T-helper 9 cell (primary cell): ENCODE measurements at places on chromosomes 6 and 20.

GRCh38 chr6:156762547-156762946 is 14.6 kb upstream of the ARID1B start:
- no peak for DNase-seq

DNA sequence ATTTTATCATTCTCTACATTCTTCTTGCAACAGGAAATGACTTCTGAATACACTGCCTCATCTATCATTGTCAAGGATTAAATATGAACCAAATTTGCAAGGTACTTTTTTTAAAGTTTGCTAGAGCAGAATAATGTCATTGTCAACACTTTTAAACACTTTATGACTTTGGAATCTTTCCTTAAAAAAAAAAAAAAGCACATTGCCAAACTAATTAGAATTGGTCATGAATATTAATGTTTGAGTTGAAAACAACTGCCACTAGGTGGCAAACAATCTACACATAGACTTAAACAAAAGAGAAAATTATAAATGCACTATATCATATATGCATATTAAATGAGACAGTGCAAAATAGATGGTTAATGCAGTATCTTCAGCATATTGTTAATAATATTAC is 32.5 kb upstream of the TMEM244 start:
- no peak for DNase-seq

DNA sequence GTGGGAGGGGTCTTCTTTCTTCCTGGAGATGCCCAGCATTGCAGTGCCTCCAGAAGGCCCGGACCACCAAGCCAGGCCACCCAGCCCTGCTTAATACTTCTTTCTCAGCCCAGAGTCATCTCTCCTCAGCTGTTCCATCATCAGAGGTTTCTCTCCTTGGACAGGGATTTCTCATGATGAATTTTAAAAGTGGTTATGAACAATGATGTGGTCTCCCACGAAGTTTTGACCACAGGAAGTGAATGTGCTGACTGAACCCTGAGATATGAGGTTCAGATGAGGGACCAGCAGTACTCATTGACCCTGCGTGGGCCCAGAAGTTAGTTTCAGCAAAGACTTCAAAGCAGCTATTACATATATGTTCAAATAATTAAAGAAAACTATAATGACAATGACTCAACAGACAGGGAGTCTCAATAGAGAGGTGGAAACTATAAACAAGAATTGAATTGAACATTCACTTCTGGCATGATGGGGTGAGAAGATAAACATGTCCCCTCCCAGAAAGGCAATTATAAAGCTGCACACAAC is 114.5 kb upstream of the SLC22A16 start:
- no peak for DNase-seq

- DNase-seq, result no peak
Measured at GRCh38 chr6:116287689-116288282, 8.1 kb upstream of the TSPYL1 start.

GRCh38 chr20:57808264-57809070 is 98.7 kb upstream of the PMEPA1 start:
- no peak for DNase-seq

GRCh38 chr20:34099675-34100074 is 12.4 kb downstream of the EIF2S2 start:
- no peak for DNase-seq

DNA sequence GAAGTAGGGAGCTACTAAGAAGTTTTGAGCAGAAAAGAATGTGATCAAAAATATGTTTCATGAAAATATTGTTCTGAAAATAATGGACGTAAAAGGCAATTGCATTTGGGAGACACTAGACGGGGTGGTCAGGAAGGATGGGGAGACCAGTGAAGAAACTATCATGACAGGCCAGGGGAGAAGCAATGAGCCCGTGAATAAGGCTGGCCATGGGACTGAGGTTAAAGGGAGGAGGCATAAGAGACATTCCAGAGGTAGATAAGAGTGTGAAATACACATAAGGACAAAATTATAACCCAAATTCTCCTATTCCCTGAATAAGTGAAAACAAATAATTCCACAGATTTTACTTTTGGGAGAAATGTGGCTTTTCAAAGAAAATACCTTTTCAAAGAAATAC is 51.7 kb downstream of the MARCKS start:
- DNase-seq, result no peak

- DNase-seq, result no peak
Measured at GRCh38 chr6:170451762-170452651, 101.1 kb downstream of the PSMB1 start.

- no peak for DNase-seq
Measured at GRCh38 chr6:168363811-168364792, 44.5 kb upstream of the DACT2 start.

GRCh38 chr6:122369536-122369935 is 29.9 kb upstream of the HSF2 start:
- DNase-seq, result no peak

DNA sequence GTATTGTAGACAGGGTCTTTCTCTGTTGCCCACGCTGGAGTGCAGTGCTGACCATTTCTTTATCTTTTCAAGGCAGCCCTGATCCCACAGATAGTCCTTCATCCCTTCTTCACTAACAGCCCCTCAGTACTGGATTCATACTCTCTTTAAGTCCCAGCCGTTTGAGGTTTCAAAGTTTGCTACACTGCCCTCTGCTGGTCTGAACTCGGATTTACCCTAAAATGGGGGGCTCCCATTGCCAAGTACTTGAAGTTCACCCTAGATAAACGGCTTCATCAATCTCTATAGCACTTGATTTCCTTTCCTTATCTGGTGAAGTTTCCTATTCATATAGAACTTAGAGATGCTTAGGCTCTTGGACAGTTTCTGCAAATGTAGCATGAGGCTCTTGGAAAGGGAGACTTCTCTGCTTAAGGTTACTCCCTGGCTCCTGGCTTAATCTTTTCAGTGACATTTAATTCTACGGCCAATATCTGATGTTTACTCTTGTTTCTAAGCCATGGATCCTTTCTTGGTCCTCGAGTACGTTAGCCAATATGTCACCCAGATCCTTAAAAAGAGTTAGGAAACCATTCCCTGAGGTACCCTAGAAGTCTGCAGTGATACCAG is 21.4 kb upstream of the PREP start:
- peak; percentile 48 for DNase-seq

DNA sequence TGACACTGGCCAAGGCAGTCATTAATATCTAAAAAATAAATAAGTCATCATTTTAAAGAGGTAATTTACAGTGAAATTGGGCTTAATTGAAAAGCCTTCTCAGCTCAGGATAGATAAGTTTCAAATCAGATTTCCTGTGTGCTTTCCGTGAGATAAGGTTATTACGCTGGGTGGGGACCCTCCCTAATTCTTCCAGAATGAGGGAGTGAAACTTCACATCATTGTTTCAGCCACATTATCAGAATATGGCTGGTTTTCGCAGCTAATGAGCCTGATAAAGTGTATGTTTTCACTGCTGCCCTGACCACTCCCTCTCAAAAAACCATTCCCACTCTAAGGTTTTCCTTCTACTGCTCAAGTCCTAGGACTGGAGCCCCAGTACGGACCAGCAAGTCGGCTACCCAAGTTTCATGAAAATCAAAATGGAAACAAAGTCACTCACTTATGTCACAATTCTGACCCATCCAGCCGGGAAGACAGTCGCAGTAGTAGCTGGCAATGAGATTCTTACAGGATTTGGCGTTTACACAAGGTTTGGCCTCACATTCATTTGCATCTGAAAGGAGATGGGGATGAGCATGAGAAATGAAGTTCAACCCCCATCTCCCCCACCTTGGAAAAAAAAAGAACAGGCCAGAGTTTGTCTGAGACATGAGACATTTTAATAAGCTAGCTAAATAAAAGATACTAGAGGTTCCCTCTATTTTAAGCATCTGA is 24.6 kb downstream of the JAG1 start:
- DNase-seq, result no peak

GRCh38 chr6:91633374-91634111 is 1046.7 kb upstream of the MAP3K7 start:
- no peak for DNase-seq

- no peak for DNase-seq
Measured at GRCh38 chr6:117167520-117168271, 97.7 kb upstream of the VGLL2 start.

GRCh38 chr6:10886691-10887502 is at the start of gene SYCP2L:
Gene SYCP2L, plus strand, starts transcription at chr6:10887052. Its CDS starts 75 bp downstream, at chr6:10887127.
- no peak for DNase-seq

DNA sequence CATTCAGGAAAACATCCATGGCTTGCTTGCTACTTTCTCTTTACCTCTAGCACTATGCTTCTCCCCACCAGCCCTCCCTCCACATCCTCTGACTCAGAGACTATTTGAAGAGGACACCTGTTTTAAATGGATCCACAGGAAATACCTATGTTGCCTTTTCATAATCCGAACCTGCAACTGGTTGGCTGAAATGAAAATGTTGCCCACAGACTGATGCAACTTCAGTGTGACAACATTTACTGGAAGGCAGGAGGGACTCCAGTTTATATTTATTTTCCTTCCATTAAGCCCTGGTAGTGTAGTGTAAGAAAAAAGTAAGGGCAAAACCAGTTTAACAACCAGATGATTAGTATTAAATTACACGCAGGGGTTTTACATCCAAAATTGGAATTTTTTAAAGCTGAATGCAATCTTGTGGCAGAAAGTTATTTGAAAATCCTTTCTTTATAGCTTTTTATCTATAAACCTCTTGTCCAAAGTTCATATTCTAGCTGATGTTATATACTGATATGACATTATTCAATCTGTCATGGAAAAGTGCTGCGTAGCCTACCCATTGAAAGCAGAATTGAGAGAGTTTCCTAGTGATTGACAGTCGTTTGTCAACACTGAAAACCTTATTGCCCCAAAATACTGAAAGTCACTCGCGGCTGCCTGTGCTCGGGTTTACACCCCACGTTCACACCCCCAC is 881 bp upstream of the AIG1 start:
- DNase-seq, result no peak

DNA sequence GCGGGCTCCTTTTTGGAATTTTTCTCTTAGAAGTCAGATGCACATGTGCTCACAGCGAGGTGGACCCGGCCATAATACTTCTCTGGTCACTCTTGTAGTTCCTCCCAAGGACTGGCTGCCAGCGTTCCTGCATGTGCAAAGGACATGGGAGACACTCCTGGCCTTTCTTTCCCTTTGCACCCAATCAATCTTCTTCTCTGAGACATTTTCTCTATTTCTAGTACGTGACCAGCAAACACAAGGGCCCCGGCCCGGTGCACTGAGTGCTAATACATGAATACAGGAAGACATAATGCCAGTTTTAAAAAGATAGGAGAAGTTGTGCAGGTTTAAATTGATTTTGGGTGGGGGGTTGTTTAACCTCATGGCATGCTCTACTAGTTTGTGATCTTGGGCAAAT is 233.6 kb downstream of the SMOC2 start:
- no peak for DNase-seq

DNA sequence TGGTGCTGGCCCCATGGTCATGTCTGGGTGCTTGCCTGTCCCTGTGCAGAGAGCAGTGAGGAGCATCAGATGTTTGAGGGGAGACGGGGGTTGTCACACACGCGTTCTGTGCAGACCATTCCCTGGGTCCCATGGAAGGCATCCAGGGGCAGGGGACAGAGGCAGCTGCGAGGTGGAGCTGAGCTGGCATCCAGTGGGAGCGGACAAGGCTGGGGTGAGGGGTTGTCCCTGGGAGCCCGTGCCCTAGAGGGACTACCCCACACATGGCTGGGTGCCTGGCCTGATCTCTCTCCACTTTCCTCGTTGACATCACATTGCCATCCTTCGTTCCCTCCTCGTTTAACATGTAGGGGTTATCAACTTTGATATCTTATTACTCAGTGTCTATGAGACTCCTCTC is 331.3 kb downstream of the CDH4 start:
- no peak for DNase-seq

GRCh38 chr6:127096167-127096566 is 22.3 kb upstream of the RSPO3 start:
- DNase-seq, result no peak

DNA sequence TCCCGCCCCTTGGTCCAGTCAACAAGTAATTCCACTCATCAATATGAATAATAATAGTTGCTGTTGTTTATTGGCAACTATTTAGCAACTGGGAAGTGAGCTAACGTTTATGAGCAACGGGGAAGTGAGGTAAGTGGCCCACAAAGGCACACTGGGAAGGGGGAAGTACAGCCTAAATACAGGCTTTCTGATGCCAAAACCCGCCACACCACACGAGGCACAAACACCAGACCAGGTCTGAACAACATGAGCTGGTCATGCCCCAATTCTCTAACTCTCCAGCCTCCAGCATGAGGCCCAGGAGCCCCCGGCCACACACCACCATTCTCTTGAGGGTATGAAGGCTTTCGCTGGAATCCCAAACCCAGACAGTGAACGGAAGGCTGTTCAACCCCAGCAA is 50.8 kb downstream of the PREX1 start:
- DNase-seq, result no peak

GRCh38 chr6:88919032-88919431 is 44.4 kb downstream of the RNGTT start:
- no peak for DNase-seq

GRCh38 chr20:33827634-33828325 is 16.6 kb downstream of the CHMP4B start:
- DNase-seq, result no peak

- DNase-seq, result no peak
Measured at GRCh38 chr6:155432293-155432692, 23.3 kb downstream of the NOX3 start.

DNA sequence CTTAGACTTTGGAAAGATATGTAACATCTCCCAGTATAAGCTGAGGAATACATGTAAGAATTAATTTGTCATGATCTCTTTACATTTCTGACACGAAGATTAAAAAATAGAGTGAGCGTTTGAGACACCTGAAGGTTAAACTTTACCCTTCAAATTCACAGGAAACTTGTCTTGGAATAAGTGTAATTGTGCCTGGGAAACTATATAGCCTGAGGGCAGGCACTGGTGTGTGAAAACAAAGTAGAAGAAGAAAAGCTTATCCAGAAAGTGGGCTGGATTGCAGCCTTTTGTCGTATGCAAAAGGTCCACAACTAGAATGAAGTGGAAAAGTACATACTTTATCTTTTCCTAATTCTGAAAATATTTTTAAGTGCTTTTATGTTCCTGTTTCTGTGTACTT is 275.7 kb upstream of the TCF21 start:
- no peak for DNase-seq

DNA sequence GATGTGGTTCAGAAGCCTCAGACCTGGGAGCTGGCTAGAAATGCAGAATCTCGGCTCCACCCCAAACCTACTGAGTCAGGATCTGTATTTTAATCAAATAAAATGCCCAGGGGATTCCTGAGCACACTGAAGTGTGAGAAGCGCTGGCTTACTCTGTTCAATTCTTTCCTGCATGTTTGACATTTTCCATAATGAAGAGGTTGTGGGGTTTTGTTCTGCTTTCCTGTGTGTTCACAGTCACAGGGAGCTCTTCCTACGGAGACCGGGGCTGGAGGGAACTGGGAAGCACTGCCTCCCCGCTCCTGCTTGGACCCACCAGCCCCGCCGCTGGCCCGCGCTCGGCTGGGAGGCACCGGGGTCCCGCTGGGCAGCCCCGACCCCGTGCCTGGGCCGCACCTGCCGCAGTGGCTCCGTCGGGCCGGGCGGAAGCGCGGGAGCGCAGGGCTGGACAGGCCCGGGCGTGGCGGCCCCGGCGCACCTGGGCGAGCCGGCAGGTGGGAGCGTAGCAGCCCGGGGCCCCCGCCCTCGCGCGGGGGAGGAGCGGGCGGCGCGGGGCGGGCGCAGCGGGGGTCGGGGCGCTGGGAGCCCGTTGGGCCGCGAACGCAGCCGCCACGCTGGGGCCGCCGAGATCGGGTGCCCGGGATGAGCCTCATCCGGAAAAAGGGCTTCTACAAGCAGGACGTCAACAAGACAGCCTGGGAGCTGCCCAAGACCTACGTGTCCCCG is at the start of gene MAPK13:
MAPK13 (plus strand) TSS at position 573 of the 726 bp plus-strand sequence; CDS start at position 643, 70 bp downstream.
- no peak for DNase-seq

GRCh38 chr6:159194421-159194820 is 25.2 kb downstream of the FNDC1 start:
- DNase-seq, result no peak
